ENCODE measurements at places on chromosomes 1 and 21.

GRCh38 chr1:84585803-84586202 lies 11.6 kb upstream of the CTBS start:
- DNase-seq, result no peak

- no peak for DNase-seq
Observed at GRCh38 chr21:22813201-22813600, 1815.0 kb downstream of the NCAM2 start.

GRCh38 chr1:228376651-228377631 lies 29.7 kb downstream of the TRIM11 start:
- no peak for DNase-seq

GRCh38 chr21:45802425-45802824 lies 158.9 kb downstream of the PCBP3 start:
- DNase-seq, result no peak

DNA sequence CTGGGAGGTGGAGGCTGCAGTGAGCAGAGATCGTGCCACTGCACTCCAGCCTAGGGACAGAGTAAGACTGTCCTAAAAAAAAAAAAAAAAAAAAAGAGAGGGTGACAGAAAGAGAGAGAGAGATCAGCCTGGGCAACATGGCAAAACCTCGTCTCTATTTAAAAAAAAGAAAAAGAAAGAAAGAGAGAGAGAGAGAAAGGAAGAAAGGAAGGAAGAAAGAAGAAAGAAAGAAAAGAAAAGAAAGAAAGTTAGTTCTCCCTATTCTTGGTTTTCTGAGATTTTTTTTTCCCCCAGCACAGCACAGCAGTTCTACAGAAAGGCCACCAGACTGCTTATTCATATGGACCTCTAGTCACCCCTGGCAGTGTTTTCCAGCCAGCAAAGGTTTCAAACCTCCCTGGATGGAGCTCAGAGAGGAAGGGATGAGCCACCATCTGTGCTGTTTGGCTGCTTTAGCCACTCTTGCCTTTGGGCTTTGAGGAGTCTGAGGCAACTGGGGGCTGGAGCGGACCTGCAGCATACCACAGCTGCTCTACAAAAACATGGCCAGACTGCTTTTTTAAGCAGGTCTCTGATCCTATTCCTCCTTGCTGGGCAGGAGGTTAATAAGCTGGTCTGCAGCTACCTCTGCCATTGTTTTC lies 10.6 kb downstream of the S100A6 start:
- DNase-seq, result peak; percentile 87

- no peak for DNase-seq
Observed at GRCh38 chr21:45373991-45374816, 30.8 kb upstream of the COL18A1 start.

DNA sequence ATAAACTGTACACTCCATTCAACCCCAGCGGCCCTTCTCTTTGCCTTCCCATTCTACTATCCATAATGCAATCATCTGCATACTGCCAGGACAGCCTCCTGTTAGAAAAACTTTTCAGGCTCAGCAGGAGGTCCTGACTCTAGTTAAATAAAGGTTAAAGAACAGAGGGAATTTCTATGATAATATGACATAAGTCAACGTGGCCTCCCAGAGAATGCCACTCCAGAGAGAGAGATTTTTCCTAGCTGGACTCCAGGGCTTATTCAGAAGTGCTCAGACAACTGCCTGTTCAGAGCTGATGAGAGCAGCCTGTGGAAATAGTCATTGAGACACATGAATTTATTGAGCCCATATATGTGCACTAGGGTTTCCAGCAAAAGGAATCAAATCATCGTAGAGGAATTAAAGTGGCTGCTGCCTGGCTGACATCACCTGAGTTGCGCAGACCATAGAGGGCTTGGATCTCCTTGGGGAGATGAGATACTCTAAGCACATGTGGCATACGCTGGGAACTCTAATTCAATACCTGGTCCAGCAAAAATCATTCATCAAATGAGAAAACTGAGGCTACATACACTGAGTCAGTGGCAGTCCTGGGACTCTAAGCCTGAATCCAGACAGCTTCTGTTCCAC lies 736.2 kb downstream of the PTPRU start:
- DNase-seq, result no peak

DNA sequence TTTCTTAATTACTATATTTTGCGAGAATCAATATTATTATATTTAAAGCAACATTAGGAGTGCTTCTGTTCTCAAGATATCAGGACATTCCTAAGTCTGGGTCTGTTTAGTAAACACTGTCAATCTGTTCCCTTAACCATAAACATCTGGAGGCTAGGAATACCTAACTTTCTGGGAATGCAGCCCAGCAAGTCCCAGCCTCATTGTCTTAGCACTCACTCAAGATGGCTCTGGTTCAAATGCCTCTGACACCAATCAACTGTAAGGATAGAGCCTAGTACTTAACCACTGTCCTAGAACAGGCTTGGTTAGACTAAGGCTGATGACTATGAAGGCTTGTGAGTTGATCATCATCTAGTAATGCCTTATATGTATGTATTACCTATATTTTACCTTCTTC lies 61.5 kb downstream of the TNN start:
- DNase-seq, result no peak
